Substantia nigra (tissue), 51 donors: ENCODE measurements at places on chromosomes 11 and 22.

DNA sequence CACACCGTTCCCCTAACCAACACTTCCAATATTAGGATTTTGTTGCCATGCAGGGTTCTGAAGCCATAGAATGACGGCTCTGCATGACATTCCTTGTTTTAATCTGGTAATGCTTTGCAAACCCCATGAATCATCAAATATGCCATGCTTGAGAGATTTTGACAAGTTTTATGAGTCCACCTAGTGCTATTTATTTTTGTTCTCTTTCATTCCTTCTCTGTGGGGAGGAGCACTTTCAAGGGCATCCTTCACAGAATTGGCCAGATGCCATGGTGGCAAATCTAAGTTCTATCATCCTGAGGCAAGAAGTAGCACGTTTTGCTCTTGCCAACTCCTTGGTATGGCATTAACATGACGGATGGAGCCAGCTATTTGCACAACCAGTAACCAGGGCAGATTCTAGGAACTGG, 268.4 kb downstream of the FAM76B start:
- no peak for DNase-seq

- DNase-seq: no peak
Observed at GRCh38 chr11:76962583-76963416, 71.4 kb upstream of the B3GNT6 start.

DNA sequence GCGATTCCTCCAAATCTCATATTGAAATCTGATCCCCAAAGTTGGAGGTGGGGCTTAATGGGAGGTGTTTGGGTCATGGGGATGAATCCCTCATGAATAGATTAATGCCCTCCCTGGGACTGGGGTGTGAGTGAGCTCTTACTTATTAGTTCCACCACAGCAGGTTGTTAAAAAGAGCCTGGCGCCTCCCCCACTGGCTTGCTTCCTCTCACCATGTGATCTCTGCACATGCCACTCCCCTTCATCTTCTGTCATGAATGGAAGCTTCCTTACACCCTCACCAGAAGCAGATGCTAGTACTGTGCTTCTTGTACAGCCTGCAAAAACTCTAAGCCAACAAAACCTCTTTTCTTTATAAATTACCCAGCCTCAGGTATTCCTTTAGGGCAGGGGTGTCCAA, 8.8 kb downstream of the RRAS2 start:
- no peak for DNase-seq

GRCh38 chr11:72821920-72822799, 7.9 kb downstream of the ATG16L2 start:
- DNase-seq: peak; percentile 83

GRCh38 chr11:79440571-79441460, at the start of gene TENM4:
TSS of gene TENM4 (minus strand) at chr11:79441030. CDS start at chr11:79069944, 371,086 bp downstream.
- DNase-seq: peak; percentile 73

GRCh38 chr22:48603621-48604320, 1223.9 kb downstream of the BRD1 start:
- peak; percentile 24 for DNase-seq

DNA sequence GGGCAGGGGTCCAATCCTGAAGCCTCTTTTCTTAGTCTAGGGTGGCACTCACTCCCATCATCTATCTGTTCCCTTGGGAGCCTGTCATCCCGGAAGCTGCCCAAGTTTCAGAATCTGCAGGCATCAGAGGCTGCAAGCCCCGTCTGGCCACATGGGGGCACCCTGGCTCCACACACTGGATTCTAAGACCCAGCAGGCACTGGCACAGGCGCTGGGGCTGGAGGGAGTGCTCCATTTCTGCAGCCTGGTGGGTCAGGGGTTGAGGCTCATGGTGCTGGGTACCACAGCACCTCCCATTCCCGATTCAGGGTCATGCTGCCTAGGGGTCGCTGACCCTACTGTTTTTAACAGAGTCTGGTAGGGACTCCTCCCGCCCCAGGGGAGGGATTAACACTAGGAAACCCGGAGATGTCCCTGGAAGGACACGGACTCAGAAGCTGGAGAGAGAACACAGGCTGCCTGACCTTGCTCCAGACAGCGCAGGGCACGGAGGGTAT, 243.9 kb upstream of the SYN3 start:
- DNase-seq: peak; percentile 17

DNA sequence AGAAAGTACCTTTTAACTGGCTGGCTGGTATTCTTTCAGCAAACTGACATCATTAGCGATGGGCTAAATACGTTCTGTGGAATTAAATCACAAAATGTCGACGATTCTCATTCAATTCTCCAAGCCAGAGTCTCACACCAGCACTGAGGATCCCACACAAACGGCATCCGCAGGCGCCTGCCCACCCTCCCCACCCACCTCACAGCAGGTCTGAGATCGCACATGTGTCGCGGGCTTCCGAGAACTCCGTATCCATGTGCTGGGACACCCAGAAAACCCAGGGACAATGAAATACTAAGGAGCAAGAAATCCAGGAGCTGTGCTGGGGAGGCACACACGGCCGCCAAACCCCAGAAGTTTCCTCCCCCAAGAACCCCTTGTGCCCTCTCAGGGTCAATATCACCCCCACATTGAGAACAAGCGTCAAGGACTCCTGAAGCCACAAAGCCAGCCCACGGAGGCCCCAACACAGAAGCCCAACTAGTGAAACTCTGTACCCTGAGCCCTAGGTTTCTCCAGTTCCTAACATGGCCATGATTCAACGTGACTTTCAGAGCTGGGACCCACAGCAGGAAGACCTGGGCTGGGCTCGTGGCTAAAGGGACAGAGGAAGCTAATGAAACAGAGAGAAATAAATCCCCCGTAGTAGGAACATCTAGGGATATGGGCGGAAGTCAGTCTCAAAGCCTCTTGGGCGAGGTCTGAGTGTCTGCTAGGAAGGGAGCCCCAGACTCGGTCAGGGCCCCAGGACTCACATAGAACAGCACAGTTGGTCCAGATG, 8.0 kb downstream of the TOLLIP start:
- DNase-seq: no peak

DNA sequence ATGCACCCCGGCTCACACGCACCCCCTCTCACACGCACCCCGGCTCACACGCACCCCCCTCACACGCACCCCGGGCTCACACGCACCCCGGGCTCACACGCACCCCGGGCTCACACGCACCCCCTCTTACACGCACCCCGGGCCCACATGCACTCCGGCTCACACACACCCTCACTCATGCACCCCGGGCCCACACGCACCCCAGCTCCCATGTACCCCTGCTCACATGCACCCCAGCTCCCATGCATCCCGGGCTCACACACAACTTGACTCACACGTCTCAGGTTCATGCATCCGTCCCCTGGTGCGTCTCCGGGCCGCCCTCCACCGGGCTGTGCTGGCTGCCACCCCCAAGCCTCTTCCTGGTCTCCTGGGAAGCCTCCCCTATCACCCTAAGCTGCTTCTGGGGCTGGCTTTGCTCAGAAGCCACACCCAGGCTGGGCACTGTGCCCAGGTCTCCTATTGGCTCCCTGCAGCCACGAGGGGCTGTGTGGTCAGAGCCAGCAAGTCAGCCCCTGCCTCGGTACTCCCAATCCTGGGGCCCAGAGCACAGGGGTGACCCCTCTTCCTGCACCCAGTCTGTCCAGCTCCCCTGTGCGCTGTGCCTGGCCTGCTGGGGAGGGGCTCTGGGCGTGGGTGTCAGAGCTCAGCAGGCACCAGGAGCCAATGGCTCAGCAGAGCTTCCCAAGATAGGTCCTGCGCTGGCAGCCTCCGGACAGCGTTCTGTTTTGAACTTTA, 16.9 kb downstream of the TSPAN4 start:
- DNase-seq: no peak

GRCh38 chr22:37894939-37895670, 11.0 kb upstream of the MICALL1 start:
- no peak for DNase-seq

GRCh38 chr11:79377406-79377805, 63.4 kb downstream of the TENM4 start:
- DNase-seq: no peak

DNA sequence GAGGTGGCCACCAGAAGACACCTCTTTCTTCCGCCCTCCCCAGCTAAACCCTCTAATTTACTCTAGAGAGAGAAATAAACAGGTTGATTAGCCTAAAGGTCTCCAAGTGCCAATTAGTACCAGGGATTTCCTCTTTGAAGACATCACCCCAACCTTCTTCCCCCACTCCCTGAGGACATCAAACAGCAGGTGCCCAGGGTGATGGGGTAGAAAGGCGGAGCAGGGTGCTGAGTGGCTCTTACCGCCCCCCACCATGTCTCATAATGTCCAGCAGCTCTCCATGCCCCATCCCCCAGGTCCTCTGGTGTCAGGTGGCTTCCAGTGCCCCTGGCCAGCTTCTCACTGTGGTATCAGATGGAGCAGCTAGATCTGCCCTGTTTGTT, 5.3 kb upstream of the GNAZ start:
- DNase-seq: no peak

GRCh38 chr11:85967457-85967856, 101.4 kb downstream of the PICALM start:
- DNase-seq: no peak

- no peak for DNase-seq
Observed at GRCh38 chr11:48900131-48900800, 83.4 kb downstream of the TRIM51G start.

DNA sequence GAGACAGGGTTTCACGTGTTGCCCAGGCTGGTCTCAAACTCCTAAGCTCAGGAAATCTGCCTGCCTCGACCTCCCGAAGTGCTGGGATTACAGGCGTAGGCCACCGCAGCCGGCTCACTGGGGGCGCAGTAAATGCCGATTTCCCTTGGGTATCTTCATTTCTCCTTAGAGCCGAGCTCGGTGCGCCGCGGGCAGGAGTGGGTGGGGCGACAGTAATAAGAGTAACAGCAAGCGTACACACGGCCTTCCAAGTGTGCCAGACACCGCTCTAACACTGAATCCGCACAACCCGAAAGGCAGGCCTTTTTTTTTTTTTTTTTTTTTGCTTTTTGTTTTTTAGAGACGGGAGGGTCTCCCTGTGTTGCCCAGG, 500 bp upstream of the ADSL start:
- DNase-seq: no peak

DNA sequence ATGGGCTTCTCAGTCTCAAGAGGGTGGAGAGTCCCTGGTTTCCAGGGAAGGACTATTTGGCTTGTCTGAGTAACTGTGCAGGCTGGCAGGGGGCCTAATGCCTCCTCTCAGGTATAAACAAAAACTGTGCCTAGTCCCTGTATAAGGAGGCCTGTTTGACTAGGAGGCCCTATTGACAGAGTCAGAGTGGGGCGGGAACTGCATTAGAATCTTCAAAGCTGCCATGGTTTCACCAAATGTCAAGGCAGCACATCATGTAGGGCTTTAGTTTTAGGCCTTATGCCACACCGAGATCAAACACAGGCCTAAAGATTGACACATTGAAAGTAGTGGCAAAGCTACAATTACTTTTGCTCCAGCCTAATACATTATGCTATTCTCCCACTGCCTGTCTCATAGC, 611.5 kb upstream of the B3GAT1 start:
- DNase-seq: no peak

DNA sequence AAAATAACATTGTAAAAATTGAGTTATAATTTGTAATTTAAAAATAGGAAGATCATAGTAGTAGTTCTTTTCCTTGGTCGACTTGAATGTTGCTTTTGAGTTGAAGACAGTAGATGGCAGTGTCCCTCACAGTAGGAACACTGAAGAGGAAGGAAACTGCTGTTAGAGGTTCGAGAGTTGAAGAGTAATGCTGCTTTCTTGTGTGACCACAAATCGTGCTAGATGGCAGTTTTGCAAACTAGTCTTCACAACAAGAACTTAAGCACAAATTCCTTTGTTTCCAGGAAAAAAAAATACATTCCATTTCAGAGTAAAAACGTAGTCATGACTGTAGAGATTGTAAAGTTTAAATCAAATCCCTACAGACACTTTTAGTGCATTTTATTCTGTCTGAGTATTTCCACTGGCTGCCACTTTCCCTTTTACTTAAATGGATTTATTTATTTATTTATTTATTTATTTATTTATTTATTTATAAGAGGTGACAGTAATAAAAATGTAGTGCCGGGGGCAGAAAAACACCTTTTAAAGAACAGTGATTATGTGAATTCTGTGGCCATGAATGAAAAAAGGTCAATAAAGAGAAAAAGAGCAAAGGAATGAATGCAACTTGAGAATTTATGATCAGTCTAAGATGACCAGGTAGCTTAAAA, 54.6 kb downstream of the SPECC1L start:
- DNase-seq: no peak

GRCh38 chr11:23336961-23337360, 476.7 kb upstream of the CCDC179 start:
- DNase-seq: no peak

DNA sequence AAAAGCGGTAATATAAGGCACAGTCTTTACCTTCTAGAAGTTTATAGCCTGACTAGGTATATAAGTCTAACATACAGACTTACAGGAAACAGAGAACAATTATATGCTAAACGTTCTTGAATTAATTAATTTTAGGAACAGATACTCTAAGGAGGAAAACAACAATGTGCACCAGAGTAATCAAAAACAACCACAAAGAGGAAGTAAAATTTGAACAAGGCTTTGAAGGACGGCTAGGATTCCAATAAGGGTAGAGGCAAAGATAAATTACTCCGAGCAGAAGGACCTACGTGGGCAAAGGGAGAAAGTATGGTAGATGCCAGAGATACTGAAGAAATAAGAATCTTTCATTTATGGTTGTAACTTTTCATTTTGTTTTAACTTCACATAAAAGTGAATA, 54.4 kb downstream of the ENTHD1 start:
- no peak for DNase-seq

DNA sequence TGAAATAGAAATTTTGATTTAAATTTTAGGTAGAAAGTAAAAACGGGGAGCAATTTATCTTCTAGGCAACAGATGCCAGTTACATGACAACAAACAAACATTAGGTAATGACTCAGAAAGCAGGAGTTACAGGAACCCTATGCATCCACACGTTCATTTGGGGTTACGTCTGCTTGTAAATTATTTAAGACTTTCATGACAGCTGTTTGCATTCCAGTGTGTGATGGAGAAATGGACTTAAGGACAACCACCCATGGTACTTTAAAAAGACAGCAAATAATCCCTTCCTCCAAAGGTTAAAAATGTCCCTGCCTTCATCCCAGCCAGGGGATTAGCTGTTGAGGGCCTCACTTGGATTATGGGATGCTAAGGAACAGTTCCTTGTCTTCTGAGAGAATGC, 11.8 kb downstream of the E2F8 start:
- no peak for DNase-seq

- DNase-seq: no peak
Observed at GRCh38 chr22:17472932-17473331, 90.4 kb upstream of the SLC25A18 start.

DNA sequence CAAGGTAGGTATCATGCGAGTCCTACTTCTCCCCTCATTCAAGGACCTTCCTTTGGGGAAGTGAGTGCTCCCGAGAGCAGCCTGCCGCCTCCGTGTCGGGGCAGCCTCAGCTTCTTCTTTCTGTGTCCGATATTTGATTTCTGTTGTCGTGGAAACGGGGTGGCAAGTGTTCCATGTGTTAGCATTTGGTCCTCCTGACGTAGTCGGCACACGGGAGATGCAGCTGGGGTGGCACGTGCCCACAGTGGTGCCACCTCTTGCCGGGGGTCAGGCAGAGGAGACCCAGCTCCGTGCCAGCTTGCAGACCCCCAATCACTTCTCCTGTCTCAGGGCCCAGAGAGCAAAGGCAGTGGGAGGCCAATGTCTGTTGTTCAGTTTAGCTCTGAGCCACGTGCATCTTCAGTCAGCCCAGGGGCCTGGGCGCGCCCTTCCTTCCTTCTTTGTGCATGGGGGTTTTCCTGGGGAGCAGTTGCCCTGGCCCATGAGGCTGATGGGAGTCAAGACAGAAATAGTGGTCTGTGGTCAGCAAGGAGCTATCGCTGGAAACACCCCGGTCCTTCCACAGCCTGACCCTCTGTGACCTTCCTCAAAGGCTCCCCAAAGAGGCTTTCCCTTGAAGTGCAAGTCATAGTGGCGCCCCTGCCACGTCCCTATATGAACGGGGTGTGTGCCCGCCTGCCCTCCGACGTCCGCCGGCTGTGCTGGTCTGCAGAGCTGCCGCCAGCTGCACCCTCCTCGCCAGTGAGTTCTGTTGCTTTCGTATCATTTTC, 44.5 kb downstream of the PARVB start:
- no peak for DNase-seq
